ENCODE measurements at places on chromosomes 6 and 20.

GRCh38 chr6:145551164-145551563, 184.2 kb downstream of the EPM2A start:
- DNase-seq = no peak

DNA sequence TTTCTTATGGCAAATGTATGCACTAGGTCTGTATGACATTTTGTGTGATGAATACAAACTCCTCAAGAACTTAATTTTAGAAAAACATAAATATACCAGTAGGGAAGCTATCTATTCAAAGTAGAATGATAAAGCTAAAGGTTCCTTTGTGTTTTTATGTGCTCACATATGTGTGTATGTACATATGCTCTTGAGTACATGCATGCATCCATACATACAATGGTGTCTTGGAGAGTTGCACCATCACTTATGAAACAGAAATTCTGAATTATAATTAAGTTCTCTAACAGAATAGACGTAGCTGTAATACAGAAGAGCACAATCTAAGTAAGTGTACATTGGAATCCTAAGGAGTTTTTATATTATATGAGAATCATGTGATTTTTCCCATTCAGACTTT, 2.3 kb downstream of the NKAIN2 start:
- no peak for DNase-seq

GRCh38 chr6:118808793-118809638, 84.9 kb upstream of the ASF1A start:
- DNase-seq = no peak

DNA sequence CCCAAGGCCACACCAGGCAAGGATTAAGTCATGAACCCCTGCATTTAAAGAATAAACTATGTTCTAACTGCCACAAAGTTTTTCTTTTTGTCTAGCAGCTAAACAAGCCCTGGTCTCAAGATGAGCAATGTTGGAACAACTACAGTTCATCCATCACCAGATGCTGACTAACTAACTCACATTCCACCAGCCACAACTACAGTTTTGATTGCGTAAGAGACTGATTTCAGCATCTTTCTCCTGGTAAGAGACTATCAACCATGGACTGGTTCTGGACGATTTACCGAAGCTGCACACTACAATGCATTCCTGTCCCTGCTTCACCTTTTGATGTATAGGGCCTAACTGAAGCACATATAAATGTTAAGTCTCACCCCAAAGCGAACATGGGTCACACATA, 43.0 kb downstream of the F13A1 start:
- no peak for DNase-seq

GRCh38 chr6:34205466-34205865, 31.2 kb upstream of the HMGA1 start:
- no peak for DNase-seq

GRCh38 chr6:117345292-117345610, 79.9 kb downstream of the VGLL2 start:
- DNase-seq = no peak

- no peak for DNase-seq
Measured at GRCh38 chr6:35402136-35402855, 49.8 kb upstream of the FANCE start.

GRCh38 chr6:15715060-15715459, 52.2 kb upstream of the DTNBP1 start:
- no peak for DNase-seq

DNA sequence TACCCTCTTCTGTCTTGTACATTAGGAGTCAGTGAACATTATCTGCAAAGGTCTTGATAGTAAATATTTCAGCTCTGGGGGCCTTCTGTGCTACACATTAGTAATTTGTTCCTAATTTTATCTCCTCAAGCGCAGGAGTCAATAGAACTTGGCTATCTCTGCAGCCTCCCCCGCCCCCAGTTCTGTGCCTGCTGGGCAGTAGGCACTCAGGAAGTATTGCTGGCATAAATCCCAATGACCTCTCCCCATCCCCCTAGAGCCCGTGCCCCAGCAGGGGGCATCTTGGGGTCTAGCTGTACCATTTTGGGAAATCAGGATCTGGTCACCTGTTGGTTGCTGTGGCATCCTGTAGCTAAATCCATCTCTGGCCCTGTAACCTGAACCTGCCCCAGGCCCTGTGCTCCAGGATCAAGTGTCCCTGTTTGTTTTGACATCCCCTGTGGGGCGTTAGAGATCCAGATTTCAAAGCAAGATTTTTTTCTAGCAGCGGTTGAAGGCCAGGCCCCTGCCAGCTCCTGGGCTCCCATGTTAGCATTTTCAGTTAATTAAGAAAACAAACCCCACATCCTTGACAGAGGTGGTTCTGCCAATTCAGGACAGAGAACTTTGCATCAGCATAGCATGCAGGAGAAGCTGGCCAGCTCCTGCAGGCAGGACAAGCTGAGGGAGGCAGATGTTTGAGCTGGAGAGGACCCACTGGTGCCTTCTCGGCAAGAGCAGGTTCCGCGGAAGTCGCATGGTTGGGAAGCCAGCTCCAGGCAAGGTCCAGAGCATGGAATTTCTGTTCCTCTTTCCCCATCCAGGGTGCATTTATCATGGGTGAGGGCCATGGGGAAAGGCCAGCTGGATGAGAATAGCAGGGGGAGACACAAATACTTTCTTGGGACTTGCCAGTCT, 32.1 kb downstream of the DAAM2 start:
- DNase-seq = no peak
